ENCODE measurements at places on chromosomes 16 and 17.

GRCh38 chr17:76562734-76563148 is 22.9 kb downstream of the PRCD start:
- peak; percentile 88 for DNase-seq

- DNase-seq = no peak
Observed at GRCh38 chr16:15141586-15141985, 47.5 kb upstream of the RRN3 start.

GRCh38 chr16:85379041-85380001 is 233.8 kb upstream of the GSE1 start:
- DNase-seq = no peak

GRCh38 chr16:2027024-2028010 is 615 bp downstream of the NHERF2 start:
- DNase-seq = no peak

DNA sequence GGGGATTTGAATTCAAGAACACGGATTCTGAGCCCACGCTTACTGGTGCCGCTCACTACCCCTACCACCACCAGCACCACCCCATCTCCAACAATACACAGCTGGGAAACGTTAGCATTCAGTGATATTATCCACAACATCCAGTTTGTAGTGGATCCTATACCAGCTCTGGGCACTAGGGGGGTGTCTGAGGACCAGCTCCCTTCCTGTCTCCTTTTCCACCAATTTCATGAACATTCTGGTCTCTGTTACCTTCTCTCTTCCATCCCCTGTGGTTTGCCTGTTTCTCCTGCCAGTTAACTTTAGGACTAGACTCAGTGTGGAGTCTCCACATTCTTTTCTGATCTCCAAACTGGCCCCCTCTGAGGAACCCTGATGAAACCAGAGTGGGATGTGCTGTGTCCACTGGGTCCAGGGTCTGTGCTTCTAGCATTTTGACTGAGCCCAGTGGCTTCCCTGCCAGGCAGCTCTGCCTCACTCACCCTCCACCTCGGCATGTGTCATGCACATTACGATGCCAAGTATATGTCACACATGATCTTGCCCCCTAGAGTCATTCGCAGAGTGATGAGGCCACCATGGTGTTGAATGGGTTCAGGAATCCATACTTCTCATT is 187.0 kb upstream of the CDH13 start:
- DNase-seq = no peak

DNA sequence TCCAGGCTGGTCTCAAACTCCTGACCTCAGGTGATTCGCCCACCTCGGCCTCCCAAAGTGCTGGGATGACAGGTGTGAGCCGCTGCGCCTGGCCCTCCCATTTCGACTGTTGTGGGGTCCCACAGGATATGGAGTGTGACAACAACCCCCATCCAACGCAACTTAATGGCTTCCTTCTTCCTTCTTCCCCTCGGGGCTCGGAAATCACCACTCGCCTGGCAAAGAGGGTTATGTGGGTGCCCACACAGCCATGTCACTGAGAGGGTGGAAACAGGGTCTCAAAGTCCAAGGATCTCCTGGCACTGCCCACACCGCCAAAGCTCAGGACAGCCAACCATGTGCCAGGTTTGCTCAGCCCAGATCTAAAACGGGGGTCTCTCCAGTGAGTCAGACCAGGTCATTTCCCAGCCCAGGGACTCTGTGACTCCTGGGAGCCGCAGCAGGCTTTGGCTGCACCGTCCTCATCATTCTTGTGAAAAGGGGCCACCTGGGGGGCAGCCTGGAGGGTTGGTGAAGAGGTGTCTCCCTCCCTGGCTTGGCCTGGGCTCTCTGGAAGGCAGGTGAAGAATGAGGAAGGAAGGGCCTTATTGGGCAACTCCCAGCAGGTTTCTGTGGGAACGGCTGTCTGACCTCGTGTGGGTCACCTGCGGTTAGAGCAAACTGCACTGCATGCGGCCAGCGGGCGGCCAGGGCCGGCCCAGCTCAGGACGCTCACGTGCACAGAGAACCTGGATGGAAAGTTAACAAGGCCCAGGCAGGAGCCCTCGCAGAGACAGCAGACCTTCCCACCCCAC is 25.3 kb upstream of the LITAF start:
- DNase-seq = no peak

- DNase-seq = peak; percentile 34
Observed at GRCh38 chr17:7988750-7989178, 13.7 kb upstream of the GUCY2D start.

DNA sequence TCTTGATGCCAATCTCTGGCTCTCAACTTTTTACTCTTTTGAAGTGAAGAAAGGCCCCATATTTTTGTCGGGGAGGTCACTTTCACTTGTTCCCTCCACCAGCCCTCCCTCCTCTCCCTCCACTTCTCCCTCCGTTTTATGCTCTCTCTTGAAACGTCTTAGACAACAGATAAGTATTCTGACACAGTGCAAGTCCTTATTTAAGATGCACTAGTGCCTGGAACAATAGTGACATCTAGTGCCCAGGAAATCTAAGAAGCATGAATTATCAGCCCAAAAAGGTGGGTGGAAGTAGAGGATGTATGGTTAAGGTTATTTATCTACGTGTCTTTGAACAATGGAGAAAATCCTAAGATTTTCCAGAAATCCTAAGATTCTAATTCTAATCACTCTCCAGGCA is 17.9 kb downstream of the PSME3IP1 start:
- no peak for DNase-seq

- no peak for DNase-seq
Observed at GRCh38 chr16:4531811-4532210, 6.8 kb downstream of the CDIP1 start.

- no peak for DNase-seq
Observed at GRCh38 chr17:50424996-50425681, 879 bp upstream of the ACSF2 start.

- no peak for DNase-seq
Observed at GRCh38 chr17:56973520-56973919, 4.4 kb upstream of the SCPEP1 start.

- DNase-seq = no peak
Observed at GRCh38 chr17:82348866-82349265, 10.2 kb upstream of the TEX19 start.

GRCh38 chr17:33964344-33964979 is 290.6 kb upstream of the CCL2 start:
- no peak for DNase-seq

DNA sequence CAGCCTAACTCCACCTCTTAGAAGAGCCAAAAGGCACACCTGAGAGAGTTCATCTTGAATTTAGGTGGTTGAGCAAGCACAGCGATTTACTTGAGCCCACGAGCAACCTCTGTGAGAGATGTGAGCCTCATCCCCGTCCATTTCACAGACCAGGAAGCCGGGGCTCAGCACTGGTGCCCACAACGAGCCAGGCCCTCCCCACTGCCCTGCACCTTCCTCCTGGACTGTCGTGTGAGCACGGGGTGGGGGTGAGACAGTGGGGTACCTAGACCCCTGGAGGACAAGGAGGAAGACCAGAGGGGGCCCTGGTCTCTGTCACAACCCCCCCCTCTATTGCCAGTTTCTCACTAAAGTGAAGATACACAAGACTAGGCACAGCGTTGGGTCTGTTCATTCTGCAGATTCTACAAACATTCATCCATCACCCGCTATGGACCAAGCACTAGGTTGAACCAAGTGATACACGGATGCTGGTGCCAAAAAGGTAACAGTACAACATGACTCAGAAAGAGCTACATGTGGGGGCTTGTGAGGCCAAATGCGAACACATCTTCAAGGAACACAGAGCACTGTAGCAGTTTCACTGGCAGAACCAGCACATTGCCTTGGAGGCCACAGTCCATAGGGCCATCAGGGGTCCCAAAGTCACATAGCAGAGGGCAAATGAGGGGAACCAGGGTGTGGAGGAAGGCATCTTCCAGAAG is 231.9 kb downstream of the PARN start:
- DNase-seq = no peak

GRCh38 chr16:30786115-30786935 is 680 bp downstream of the ZNF629 start:
- no peak for DNase-seq

DNA sequence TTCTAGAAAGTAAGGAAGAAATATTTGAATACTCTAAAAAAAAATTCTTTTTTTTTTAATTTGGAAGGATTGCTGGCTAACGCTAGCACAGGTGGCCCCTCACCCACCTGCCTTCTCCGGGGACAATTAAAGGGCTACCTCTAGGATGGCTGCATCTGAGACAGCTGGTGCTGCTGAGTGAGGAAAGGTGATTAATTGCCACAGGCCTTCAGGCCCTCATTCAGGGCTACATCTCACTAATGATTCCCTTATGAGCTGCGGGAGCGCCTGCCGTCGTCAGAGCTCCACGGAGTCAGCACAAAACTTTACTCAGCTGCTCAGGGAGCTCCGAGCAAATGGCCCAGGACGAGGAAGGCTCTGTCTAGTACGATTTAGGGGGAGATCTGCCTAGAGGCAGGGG is 27.0 kb upstream of the AKTIP start:
- no peak for DNase-seq

GRCh38 chr17:35057332-35057915 is 6.1 kb downstream of the RFFL start:
- DNase-seq = no peak

- no peak for DNase-seq
Observed at GRCh38 chr17:29194669-29195068, 14.5 kb upstream of the MYO18A start.

DNA sequence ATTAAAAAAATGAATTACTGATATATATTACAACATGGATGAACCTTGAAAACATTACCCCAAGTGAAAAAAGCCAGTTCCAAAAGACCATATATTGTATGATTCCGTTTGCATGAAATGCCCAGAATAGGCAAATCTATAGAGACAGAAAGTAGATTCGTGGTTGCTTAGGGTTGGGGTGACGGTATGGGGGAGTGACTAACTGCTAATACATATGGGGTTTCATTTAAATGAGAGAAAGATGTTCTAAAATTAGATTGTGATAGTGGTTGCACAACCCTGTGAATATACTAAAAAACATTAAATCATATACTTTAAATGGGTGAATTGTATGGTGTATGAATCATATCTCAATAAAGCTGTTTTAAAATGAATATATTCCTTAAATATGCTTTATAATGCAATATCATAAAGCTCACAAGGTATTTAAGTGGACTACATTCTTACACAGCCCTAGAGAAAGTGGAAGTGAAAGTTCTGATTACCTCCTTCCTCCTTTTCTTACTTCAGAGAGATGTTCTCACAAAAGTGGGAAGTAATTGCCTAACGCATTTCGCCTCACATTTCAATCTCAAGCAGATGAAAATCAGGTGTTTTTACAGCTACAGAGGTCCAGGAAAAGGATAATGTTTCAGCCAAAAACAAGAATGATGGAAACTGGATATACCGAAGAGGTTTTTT is 142.7 kb upstream of the GNAO1 start:
- DNase-seq = no peak

DNA sequence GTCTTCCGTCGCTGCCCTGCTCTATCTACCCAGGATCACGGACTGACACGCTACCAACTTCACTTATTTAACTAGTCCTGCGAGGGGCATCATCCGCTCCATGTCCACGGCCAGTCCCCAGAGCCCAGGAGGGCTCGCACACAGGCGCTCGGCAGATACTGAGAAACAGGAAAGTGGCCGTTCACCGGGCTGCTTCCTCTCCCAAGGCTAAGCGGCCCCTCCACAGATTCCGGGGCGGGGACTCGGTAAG is 388 bp downstream of the OXLD1 start:
- DNase-seq = no peak

GRCh38 chr17:16459271-16459670 is 32.7 kb downstream of the LRRC75A start:
- DNase-seq = no peak

DNA sequence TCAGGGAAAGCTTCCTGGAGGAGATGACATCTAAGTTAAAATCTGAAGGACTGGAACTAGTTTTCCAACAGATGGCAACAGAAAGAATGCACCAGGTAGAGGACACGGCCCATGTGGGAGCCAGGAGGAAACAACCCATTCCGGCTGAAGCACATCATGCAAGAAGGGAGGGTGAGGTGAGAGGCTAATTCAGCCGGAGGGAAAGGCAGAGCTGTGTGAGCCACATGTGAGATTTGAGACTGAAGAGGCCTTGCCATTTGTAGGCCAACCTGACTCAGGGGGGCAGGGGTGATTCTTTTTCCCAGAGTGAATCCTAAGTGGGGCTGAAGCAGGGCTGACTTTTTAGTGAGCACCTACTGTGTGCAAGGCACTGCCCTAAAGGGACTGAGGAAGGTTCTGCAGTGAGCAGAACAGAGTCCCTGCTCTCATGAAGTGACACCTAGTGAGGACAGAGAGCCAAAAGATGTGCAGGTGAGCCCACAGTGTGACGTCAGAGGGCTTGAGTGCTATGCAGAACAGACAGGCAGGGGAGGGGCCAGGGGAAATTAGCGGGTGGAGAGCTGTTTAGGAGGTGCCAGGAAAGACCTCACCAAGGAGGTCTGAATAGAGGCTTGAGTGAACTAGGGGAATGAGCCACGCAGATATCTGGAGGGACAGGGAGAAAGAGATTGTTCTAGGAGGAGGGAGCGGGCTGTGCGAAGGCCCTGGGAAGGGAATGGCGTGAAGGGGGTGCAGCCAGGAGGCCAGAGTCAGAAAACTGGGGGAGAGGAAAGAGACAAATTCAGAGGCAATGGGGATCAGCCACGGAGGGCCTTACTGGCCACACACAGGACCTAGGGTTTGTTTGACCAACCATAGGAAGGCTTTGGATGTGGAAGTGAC is 19.8 kb upstream of the IL21R start:
- DNase-seq = no peak

- DNase-seq = no peak
Observed at GRCh38 chr17:29179232-29180033, 765 bp downstream of the MYO18A start.

- DNase-seq = no peak
Observed at GRCh38 chr16:14321542-14321941, 250.4 kb downstream of the MRTFB start.

DNA sequence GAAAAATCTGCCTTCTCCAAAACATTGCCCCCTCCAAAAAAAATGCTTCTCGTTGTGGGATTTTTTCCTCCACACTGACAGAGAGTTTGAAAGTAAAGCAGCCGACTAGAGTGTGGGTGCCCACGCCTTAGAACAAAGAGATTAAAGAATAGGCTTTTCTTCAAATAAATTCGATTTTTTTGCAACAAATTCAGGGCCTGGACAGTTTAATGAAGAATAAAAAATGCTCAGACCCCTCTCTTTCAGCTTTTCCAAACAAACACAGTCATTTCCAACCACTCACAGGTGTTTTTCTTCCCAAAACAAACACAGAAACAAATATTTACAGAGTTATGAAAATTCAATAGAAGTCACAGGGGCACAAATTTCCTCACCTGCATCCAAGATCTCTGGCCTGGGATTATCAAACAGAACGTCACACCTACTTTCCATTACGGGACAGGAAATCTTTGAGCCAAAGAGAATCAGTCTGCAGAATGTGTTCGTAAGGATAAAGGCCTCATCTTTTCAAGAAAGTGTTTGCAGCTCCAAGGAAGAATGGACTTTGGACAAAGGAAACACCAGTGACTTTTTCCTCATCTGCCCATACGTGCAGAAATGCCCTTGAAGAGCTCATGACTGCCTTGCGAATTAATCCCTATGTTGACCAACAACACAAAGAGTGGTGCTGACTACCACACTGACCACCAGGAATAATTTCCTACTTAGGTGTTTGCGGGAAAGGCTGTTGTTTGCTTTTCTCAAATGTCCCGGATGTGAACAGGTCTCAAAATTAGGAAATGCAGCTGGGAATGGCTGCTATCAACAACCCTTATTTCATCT is 31.3 kb upstream of the TOX3 start:
- no peak for DNase-seq

- no peak for DNase-seq
Observed at GRCh38 chr17:19331543-19332245, 30.8 kb downstream of the B9D1 start.
